Peyer's patch (tissue), 4 donors: ENCODE measurements at places on chromosomes 2 and 18. TPM values are rescaled to one million over a fixed set of nuclear protein-coding genes. Genes with fewer than 3 reads are reported as not detected.

Gene SCN7A
- total RNA-seq: 5.0 TPM

Gene MAP3K19
- not detected for total RNA-seq

DNA sequence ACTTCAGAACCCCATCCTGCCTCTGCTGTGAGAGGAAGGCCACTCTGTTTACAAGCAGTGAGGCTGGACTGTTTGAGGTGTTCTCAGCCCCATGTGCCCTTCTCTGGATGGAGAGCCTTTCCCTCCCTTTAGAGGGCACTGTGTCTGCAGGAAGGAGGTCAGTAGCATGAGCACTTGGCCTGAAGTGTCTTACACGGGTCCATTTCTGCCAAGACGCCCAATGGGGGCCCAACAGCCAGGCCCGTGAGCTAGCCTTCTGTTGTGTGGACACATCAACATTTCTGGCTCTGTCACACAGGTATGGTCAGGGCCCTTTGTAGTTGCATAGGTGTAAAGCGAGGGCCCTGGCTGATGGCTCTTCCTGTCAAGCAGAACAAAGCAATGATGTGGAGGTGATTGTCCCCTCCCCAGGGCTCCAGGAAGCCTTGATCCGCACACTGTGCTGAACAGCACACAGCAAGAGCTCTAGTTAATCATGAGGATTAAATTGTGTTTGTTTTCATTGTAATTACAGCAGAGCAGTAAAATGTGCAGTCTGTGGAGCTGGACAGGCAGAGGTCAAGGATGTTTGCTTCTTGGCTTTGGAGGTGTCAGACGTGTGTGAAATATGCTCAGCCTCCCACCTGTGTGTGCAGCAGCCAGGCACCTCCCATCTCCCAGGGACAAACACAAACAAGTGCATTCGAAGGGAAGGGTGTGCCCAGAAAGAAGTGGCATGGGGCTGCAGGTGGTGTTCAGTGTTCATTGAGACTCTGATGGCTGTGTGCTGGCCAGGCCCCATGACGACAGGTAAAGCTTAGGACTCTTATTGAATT, 132.1 kb downstream of the SH3RF3 start:
- no peak overlapping the region for H3K27ac ChIP-seq
- no peak overlapping the region for H3K4me3 ChIP-seq
- H3K27me3 ChIP-seq: no peaks in the 10 kb centered on the region
- H3K4me1 ChIP-seq: no peaks in the 10 kb centered on the region
- H3K36me3 ChIP-seq: no peaks in the 10 kb centered on the region

DNA sequence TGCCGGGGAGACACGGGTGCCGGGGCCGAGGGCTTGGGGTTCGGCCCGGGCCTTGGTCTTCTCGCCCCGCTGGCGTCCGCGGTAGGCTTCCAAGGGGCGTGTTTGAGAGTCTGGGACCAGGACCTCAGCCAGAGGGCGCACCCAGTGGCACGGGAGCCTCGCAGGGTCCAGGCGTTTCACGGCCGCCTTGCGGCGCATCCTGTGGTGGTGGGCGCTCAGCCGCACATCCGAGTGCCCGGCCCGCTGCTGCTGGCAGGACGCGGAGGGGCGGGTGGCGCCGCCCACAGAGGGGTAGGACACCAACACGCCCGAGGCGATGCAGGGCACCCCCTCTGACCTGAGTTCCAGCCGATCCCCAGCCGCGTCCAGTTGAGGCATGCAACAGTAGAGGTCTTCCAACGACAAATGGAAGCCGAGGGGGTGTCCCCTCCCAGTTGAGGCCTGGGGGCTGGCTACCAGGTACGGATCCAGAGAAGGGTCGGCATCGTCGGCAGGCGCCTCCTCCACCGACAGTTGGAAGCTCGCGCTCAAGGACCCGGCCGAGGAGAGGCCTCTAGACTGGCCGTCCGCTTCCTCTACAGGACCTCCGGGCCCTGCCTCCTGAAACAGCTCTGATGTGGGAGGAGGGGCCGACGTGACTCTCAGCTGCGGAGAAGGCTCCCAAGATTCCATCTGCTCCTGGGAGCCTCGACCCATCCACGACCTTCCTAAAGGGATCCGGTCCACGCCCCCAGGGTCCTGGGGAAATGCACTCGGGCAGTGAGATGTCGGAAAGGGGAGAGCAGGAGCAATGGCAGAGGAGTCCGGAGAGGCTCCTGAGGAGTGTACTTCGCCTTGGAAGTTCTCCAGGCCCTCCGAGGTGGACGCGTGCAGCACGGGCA, 6.3 kb downstream of the C2orf81 start:
- peaks cover 16% of the 10 kb centered on the region for H3K4me1 ChIP-seq
- no peaks in the 10 kb centered on the region for H3K36me3 ChIP-seq
- DNase-seq: peak; percentile 81
- H3K4me3 ChIP-seq: peak overlapping the region; percentile 55
- H3K27ac ChIP-seq: peak overlapping the region; percentile 31
- H3K27me3 ChIP-seq: no peaks in the 10 kb centered on the region

- H3K4me1 ChIP-seq: no peaks in the 10 kb centered on the region
- no peak overlapping the region for H3K4me3 ChIP-seq
- H3K27ac ChIP-seq: no peak overlapping the region
- H3K27me3 ChIP-seq: no peaks in the 10 kb centered on the region
- no peaks in the 10 kb centered on the region for H3K36me3 ChIP-seq
Observed at GRCh38 chr2:119697290-119698020, 18.5 kb downstream of the TMEM177 start.

- H3K27ac ChIP-seq: no peak overlapping the region
- DNase-seq: no peak
- no peaks in the 10 kb centered on the region for H3K27me3 ChIP-seq
- no peaks in the 10 kb centered on the region for H3K4me1 ChIP-seq
- no peak overlapping the region for H3K4me3 ChIP-seq
Observed at GRCh38 chr18:7196421-7196820, 34.5 kb upstream of the LRRC30 start.

GRCh38 chr2:167475791-167476190, 587.5 kb downstream of the XIRP2 start:
- DNase-seq: no peak
- H3K4me3 ChIP-seq: no peak overlapping the region
- no peaks in the 10 kb centered on the region for H3K4me1 ChIP-seq
- H3K36me3 ChIP-seq: no peaks in the 10 kb centered on the region
- H3K27ac ChIP-seq: no peak overlapping the region

DNA sequence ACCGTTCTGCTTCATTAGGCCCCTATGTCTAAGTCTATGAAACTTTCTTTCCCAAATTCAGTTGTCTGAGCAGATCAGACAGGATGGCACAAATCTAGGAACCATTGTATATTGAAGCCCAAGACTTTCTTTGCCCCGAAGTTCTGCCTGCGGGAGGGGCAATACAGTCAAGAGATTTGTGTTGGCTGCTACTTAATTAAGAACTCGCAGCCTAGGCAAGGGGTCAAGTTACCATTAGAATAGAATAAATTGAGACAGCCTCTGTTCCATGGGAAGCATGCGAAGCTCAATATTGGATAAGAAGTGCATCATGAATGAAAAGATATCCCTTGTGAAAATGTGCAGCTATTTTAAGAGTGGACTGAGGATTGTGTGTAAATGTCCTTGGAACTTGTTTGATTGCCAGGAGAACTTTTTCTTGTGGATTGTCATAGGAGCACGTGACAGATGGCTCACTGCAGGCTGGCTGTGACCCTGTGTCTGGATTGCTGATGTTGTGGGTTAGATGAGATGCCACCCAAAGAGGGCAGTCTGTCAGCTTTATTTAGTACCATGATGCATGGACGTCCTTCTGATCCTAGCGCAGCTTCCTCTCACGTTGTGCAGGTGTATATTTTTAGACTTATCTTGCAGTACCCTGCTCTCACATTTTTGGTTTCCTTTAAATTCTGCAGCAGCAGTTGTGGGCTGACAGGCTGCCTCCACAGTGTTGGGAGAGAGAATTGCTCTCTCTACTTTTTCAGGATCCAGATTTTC, 30.9 kb downstream of the HAUS1 start:
- H3K4me3 ChIP-seq: no peak overlapping the region
- no peaks in the 10 kb centered on the region for H3K36me3 ChIP-seq
